ENCODE measurements at places on chromosomes 12 and 14.
A peak's percentile ranks its signal among the peaks of the same experiment; 100 is the strongest.

DNA sequence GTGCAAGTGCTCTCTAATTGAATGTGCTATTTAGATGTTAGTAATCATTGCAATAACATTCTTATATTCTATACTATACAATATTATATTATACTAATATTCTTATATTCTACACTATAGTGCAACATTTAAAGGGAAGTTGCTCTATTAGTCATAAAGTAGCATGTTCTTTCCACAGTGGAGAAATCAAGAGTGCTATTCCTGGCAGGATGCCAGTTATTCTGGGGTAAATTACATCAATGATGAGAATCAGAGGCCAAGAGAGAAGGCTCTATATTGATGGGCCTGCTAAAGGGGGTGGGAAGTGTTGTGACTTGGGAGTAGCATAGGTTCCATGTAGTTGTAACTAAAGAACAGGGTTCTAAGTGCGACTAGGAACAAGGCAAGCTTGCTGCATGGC is 121.5 kb downstream of the SLC15A5 start:
- DNase-seq, result no peak

DNA sequence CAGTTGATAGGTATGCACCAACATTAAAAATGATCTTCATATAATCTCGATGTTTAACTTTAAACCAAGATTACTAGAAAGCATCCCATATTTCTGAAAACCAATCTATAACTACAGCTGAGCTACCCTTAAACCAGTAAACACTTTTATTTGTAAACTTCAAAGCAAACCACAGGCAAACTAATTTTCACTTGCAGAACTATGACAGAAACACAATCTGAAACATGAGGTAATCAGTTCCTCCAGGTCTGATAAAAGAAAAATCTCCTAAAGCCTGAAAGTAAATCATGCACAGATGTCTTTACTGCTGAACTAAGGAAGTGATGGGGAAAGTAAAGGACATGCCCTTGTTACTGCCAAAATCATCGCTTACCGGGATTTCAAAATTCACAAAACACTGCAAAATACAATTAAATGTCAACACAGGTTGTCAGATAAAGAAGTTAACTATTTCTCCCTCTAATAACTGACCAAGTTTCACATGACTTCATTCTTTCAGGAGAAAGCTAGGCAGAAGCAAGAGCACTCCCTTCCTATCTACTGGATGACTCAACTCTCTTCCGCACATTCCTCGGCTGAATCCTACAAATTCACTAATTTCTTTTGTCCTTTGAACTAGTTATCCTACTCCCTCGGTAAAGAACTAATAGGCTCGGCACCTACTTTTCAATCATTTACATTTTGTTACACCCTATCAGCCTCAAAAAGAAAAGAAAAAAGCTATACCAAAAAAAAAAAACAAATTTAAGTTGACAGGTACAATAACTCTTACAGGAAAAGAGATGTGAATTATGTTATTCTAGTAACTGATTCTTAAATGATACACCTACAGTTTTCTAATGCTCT is 1.4 kb downstream of the EEA1 start:
- DNase-seq, result peak; percentile 69

DNA sequence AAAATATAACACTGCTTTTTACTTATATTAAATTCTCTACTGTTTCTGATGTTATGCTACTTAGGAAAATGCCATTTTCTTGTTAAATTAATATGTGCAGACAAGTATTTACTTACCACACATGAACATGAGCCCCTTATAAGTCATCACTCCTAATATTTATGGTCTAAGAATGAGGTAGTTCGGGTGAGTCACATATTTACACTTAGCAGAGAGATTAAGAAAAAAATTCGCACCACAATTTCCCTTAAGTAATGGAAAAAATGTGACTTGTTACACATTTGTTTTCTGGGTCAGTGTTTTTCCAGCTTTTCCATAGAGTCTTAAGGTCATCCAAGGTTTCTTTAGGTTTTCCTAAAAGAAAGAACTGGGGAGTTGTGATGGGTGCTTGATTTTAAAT is 68.3 kb downstream of the RERG start:
- DNase-seq, result peak; percentile 83

DNA sequence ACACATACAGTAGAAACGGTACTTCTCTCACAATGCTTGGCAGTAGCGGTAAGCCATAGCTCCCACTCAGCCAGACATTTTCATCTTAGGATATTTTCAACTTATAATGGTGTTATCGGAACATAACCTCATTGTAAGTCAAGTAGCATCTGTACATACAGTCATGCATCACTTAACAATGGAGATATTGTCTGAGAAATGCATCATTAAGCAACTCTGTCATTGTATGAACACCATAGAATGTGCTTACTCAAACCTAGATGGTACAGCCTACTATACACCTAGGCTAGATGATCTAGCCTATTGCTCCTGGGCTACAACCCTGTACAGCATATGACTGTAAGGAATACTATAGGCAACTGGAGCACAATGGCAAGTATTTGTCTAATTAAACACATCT is 40.8 kb downstream of the RPS6KA5 start:
- DNase-seq, result no peak

- no peak for DNase-seq
Observed at GRCh38 chr12:53215497-53215896, 8.4 kb upstream of the ITGB7 start.

- DNase-seq, result peak; percentile 45
Observed at GRCh38 chr14:34365309-34365915, 96.6 kb downstream of the SPTSSA start.

DNA sequence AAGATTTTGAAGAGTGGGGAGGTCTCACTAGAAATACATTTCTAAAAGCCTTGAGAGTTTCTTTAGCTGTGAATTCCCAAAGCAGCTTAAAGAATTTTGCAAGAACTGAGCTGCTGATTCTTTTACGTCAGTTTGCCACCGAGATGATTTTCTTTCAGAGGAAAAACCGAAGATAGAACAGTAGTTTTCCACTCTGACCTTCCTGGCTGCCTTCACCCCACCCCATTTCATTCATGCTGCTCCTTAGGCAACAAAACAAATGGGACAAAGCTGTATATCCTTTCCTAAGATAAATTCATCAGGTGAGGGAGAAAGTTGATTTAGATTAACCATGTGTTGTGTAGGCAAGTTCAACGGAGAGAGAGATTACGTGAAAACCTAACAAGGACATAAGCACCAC is 947.0 kb downstream of the GALC start:
- DNase-seq, result no peak

DNA sequence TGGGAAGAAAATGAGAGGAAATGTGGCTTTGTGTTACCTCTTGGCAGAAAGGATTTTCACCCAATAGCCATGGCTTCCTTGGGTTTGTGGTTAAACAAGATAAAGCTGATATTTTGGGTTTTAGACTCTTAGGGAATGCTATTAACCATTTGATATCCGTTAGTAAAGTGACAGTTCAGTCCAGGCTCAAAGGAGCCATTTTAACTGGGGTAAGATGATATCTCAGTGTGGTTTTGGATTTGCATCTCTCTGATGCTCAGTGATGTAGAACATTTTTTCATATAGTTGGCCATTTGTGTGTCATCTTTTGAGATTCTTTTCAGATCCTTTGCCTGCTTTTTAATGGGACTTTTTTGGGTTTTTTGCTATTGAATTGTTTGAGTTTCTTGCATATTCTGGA is 30.1 kb downstream of the IFT43 start:
- DNase-seq, result no peak

DNA sequence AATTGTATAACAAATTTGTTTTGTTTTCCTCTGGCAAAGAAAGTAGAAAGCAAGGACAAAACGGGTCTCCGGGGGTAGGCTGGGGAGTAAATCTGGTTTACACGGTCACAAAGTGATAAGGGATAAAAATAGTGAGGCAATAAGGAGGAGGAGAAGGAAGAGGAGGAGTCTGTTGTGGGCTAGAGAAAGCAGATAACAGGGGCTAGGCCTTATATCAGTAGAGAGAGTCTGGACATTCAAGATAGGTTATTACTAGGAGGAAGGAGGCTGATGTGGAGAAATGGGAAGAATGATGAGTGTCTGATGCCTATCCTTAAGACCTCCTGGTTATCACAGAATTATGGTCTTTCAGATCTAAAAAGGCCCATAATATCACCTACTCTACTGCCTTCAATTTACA is 83.2 kb upstream of the SSTR1 start:
- no peak for DNase-seq

DNA sequence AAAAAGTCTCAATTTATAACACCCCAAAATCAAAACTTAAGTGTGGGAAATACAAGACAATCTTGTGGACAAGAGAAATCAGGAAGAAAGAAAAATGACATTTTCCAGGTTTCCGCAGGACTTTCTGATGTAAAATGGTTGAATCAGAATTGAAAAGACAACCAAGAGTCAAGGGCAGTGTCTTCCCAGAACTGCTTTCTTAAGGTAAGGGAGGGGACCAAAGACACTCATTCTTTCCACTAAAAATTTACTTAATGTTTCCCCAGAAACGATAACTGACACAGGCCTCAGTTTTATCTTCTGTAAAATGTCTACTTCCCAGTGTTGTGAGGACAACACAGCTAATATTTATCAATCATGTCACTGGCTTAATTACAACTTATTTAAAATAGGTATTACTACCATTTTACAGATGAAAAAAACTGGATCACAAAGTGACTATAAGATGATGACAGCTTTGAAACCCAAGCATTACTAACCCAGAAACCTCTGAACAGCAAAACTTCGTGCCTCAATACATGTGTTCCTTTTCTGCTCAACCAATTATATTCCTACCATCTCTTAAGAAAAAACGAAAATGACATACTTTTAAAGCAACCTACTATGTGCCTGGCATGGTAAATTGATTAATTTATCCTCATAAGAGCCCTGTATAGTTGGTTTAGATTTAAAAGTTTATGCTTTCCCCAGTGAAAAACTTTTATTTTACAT is 4.6 kb downstream of the SINHCAF start:
- DNase-seq, result no peak

DNA sequence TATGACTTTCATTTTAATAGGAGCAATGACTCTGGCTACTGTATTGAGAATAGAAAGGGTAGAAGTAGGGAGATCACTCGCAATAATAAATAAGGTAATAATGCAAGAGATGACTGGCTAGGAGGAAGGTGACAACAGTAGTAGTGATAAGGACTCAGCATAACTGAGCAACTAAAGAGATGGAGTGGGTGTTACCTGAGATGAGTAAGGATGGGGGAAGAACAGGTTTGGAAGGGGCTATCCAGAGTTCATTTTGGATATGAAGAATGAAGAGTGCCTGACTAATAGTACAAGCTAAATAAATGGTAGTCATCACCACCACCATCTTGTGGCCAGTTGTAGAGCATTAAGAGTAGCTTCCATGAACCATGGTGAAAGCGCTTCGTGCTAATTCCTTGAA is 101.1 kb downstream of the RPS6KA5 start:
- DNase-seq, result no peak

- DNase-seq, result no peak
Observed at GRCh38 chr14:43525658-43526057, 981.4 kb downstream of the FSCB start.

Measured in fibroblast of lung (primary cell).